ENCODE measurements at places on chromosomes 2 and 18. TPM values are rescaled to one million over a fixed set of nuclear protein-coding genes. Genes with fewer than 3 reads are reported as not detected.

DNA sequence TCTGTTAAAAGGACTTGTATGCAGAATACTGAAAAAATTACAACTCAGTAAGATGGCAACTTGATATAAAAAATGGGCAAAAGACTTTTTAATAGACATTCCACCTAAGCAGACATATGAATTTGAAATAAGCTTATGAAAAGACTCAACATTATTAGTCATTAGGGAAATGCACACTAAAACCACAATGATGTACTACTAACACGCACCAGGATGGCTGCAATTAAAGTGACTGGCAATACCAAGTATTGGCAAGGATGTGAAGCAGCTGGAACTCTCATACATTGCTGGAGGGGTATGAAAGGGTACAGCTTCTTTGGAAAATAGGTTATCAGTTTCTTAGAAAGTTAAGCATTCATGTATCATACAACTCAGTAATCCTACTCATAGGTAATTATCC is 3.2 kb upstream of the ENOSF1 start:
- DNase-seq = no peak

- no peak for DNase-seq
These were observed 17.1 kb upstream of the ATRAID start for GRCh38 chr2:27194538-27195354.

DNA sequence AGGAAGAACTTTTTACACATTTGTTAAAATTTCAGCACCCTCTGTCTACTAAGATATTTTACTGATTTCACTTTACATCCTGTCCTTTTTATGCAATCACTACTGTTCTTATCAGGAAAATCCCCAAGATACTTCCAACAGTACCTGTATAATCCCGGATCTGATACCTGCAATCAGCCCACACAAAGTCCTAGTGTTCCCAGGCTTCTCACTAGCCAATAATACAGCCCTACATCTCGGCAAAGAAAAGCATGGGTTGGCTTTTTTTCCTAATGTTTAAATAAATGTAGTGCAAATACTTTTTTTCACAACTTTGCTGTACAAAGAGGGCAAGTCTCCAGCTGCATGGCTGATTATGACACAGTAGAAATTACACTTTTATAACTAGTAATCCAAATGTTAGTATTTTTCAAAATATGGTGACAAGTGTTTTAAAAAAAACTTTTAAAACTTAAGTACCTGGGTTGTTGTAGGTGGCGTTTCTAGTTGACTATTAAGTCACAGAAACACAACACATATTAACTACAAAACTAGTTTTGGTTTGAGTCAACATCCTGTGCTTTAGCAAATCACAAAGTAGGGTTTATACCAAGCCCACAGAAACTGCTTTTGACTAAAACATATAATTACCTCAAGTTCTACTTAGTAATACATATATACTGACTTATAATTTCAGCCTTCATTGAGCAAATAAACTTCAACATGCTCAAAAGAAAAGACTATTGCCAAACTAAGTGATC is 19.5 kb downstream of the CNOT11 start:
- no peak for DNase-seq

GRCh38 chr18:31877900-31878299 is 65.0 kb downstream of the TRAPPC8 start:
- no peak for DNase-seq

DNA sequence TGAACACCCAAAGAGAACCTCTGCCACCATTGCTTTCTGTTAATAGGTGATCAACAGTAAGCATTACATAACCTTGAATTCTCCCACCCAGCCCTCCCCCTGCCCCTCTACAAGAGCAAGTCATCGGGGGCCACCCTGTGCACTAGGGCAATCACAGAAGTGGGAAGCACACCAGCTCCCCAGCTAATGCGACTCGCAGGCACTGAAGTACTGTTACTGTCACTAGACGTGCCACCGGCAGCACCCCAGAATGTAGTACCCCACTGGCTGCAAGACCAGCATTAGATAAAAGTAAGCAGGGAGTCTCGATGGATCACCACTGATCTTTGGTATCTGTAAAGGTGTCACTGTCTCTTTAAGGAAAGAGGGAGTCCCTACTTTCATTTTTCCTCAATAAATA is 167.6 kb downstream of the FAM210A start:
- DNase-seq = no peak

The CYTIP gene
- total RNA-seq = 1.7 TPM

The RTP5 gene
- total RNA-seq = not detected

GRCh38 chr2:63374341-63374740 is 213.9 kb downstream of the WDPCP start:
- DNase-seq = no peak

The C2orf80 gene
- not detected for total RNA-seq

GRCh38 chr2:126826491-126826890 is 72.2 kb upstream of the TEX51 start:
- no peak for DNase-seq

The ZNF804A gene
- 0.05 TPM for total RNA-seq

- no peak for DNase-seq
These were observed 42.3 kb downstream of the BAZ2B start for GRCh38 chr2:159573846-159574606.

DNA sequence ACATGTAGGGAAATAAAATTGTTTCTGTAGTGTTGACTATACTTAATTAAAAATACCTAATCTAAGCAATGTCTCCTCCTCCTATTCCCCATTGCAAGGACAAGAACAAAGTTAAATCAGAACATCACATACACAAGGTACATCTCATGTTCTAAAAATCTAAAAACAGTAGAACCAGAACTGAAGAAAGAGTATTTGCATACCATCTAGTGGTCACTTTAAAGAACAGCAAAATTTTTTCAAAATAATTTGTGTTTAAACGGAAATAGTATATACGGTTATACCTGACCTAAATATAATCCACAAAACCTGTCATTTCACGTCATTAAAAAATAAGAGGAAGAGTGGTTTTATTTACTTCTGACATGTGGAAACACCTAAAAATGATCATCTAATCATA is 294.3 kb upstream of the KCNH7 start:
- DNase-seq = no peak

DNA sequence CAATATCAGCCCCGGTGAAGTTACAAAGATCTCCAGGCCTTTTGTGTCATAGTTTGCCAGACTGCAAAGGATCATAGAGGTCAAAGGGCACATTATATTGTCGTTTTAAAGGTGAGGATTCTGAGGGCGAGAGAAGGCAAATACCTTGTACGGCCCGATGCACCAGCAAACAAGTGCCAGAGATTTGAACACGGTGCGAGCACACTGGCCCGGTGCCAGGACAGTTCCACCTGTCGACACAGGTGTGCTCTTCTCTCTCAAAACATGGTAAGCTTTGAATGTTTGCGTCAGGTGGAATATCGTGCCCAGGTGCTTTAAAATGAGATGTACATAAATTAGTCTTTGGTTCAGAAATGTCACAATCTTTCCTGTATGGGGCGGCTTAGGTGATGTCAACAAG is 776.1 kb upstream of the ID2 start:
- DNase-seq = no peak

GRCh38 chr2:120105360-120105759 is 92.5 kb downstream of the EPB41L5 start:
- no peak for DNase-seq

GRCh38 chr2:237118025-237118424 is 32.3 kb downstream of the COPS8 start:
- DNase-seq = no peak

The SKA1 gene
- total RNA-seq = 0.38 TPM

DNA sequence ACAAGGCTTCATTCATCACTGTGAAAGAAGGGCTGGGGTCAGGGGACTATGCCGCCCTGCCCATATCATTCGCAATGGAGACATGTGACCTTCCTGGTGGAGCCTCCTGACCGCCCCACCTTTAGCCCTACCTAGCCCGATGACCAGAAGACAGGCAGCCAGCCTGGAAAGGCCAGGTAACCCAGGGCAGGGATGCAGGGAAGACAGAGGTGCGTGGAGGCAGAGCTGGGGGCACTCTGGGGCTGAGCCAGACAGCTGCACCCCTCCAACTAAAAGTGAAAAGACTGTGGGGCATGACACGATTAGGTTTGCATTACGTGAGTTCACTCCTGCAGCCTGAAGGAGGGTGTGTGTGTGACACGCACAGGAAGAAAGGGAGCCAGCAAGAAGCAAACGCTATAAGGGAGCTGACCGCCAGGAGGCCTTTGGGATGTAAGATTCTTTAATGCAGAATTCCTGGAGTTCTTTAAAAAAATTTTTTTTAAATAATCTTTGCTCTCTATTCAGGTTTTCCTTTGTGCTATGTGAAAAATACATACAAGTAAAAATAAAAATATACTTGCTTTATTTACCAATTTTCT is 3.7 kb upstream of the HES6 start:
- DNase-seq = no peak

- no peak for DNase-seq
These were observed 346.6 kb upstream of the SPRED2 start for GRCh38 chr2:65779021-65779420.

- DNase-seq = no peak
These were observed 101.1 kb downstream of the SLC4A10 start for GRCh38 chr2:161725297-161725696.

- DNase-seq = no peak
These were observed 176.9 kb downstream of the ALPK2 start for GRCh38 chr18:58451972-58452334.

- no peak for DNase-seq
These were observed 6.0 kb upstream of the OTX1 start for GRCh38 chr2:63044362-63045327.

The C2orf78 gene
- total RNA-seq = not detected

- no peak for DNase-seq
These were observed 12.3 kb upstream of the SLC14A2 start for GRCh38 chr18:45602926-45603325.

- no peak for DNase-seq
These were observed at the start of gene MFSD2B for GRCh38 chr2:24009680-24010476. TSS of gene MFSD2B (plus strand) at chr2:24010085. CDS start at chr2:24010097, 12 bp downstream.
